ENCODE measurements at places on chromosomes 12 and 14.

- DNase-seq, result no peak
Observed at GRCh38 chr12:123723765-123724164, 11.6 kb downstream of the ATP6V0A2 start.

DNA sequence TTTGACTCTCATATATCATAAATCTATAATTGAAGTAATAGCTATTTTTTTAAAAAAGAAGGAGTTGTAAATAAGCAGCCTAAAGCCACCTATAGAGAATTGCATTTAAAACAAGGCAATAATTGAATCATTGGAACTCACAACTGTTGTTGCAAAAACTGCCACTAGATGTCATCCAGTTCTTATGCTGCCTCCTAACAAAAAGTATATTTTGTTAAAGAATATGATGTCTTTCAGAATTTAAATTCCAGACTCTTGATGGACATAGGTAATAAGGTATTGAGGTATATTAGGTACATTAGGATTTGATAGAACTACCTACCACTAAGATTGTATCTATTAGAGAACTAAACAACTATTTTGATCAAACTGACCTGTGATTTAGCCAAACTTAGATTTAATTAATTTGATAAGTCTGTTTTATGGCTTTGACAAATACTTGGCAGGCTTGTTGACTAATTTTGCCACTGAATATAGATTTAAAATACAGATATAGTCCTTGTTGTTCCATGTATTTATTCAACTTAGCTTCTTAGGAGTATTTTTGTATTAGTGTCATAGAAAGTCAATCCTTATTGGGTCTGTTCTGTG is 401.4 kb downstream of the RPL10L start:
- DNase-seq, result no peak

DNA sequence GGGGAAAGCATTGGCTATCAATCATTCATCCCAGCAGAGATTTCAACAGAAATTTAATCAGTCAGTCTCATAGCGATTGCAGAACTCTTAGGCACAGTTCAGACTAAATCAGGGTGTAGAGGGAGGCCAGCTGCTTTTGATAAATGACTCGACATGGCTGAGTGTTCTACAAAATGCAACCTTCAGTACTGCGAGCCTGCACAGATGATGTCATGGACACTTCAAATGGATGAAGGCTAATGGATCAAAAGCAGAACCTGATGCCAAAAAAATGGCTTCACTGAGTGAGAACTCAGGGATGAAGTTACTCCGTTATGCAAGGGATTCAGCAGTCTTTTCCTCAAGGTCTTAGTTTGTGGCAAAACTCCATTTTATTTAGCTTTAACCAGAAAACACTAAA is 167.3 kb downstream of the DACT1 start:
- peak; percentile 87 for DNase-seq

DNA sequence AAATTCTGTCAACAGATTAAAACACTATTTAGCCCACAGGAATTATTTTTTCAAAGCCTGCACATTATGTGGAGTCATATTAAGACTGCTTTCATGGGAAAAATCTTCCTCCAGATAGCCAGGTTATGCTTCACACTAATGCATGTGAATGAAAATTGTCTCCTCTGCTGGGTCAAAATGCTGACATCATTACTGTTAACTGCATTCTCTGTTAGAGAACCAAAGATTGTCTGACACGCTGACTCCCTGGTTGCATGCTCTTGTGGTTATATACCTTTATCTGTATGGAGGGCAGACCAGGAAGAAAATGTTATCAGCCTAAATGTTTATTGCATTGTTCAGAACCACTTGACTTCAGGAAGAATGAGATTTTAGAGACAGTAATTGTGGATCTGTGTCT is 432.2 kb upstream of the MDGA2 start:
- DNase-seq, result no peak

GRCh38 chr12:108814462-108815211 is 42.7 kb downstream of the SSH1 start:
- no peak for DNase-seq

All from fibroblast of skin of left quadriceps (primary cell).